ENCODE measurements at places on chromosomes 4 and X.

DNA sequence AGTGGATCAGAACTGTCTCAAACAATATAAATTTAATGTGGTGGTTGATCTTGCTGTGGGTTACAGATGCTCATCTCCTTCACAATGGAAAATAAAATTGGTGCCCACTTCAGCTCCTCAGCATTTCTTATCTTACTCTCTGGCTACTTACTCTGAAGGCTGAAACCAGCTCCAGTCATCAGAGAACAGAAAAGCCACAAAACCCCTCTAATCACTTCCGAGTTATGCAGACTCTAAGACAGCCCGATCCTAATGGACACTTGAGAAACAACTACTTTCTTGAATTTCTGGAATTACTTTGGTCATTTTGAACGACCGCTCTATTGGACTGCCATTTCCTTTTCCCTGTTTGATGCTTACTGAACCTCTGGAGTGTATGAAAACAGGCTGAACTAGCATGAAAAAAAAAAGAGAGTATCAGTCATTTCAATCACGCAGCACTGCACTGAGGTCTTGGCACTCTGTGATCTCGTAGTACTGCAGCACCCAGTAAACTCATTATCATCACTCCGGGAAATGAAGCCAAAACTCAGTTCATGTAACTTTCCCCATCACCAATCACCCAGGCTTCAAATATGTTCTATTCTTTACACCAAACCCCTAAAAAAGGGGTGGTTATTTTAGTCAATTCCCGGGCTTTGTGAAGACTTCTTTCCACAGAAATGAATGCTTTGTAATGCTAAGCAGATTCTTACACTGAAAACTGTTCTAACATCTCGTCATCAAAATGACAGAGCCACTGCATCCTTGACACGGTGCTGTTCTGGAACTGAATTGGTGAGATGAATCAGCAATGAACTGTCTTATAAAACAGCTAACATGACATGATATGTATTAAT, 54.5 kb downstream of the TSPAN5 start:
- no peak for DNase-seq

GRCh38 chr4:105896461-105896942, 1.2 kb downstream of the NPNT start:
- no peak for DNase-seq

DNA sequence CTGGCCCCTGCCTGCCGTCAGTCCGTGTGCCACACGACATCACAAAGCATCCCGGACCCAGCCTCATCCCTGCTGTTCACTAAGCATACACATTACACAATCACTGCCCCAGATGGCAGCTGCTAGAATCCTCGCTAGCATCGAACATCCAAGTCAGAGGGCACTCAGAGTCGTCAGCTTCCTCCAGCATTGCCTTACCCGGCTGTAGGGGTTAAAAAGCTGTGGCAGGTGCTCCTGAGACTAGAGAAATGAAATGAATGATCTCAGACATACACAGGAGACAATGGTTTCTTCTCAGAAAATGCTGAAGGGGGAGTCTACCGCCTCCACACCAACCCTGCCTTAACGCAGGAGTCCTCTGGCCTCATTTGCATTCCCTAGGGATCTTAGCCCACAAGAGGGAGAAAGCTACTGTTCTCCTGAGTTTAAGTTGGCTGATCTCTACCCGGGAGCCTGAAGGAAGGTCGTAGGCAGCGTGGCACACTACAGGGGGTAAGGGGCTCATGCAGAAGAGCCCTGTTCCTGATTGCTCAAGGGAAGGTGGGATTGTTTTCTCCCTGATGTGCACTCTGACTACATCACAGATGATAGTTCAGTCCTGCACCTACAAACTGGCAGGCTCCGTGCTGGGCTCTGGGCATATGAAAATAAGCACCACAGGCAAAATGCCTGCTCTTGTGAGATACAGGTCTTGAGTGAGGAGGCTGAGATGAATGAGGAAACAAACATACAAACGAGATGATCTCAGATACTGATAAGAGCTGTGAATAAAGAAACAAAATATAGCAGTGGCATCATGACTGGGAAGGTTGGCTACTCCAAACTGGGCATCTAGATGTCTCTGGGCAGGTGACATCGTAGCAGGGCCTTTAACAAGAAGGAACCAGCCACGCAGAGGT, 2.6 kb upstream of the KIAA0232 start:
- DNase-seq: no peak

DNA sequence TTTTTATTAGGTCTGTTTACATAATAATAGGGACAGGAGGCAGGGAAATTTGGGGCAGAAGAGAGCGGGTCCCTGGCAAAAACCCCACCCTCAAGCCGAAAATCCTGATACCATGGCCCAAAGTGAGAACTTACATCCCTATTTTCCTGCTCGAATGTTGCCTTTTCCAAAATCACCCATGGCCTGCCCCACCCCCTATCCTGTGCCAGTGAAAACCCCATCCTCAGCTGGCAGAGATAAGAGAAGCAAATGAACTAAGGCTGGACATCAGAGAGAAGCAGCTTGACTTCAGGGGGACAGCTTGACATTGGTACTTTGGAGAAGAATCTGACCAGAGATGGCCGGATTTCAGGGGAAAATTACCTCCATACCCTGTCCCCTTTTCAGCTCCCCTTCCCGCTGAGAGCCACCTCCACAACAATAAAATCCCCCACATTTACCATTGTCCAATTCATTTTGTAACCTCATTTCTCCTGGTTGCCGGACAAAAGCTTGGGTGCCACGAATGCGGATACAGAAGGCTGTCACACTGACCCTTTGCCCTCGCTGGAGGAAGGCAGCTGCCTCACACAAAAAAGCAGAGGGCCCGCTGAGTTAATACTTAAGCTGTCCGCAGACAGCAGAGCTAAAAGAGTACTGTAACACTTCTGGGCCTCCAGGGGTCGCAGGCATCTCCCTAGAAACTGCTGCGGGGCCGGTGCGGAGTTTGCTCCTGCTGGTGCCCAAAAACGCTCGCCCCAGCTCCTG, 196.2 kb downstream of the SNCA start:
- DNase-seq: no peak

DNA sequence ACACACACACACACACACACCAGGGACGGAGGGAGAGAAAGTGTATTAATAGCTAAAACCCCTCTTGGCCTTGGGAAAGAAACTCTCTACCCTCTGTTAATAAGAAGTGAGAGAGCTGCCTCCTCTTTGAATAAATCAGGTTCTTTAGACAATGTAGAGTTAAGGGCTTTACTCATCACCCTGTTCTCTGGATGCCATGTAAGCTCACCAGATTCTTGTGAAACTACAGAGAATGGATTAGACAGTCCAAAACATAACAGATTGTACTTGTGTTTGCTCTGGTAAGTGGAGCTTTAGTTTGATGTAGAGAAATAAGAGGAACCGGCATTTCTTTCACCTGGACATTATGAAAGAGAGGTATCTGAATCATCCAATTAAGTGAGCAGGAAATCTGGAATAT, 263.2 kb downstream of the DMD start:
- no peak for DNase-seq

GRCh38 chrX:120308558-120308957, 2.7 kb downstream of the TMEM255A start:
- no peak for DNase-seq

- DNase-seq: no peak
Observed at GRCh38 chrX:153921070-153921469, 5.0 kb downstream of the ARHGAP4 start.

GRCh38 chr4:5220028-5220427, 168.7 kb downstream of the STK32B start:
- peak; percentile 38 for DNase-seq

DNA sequence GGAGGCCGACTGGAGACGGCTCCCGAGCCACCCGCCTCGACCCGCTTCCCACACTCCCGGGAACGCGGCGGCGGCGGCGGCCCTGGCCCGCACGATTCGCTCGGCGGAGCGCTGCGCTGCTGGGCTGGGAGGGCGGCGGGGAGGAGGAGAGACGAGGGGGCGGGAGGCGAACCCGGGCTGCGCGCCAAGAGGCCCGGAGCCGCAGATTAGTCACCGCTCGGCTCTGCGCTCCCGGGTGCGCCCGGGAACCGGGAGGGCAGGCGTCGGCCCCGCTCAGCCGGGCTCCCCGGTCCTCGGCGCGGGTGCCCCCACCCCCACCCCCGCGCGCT, 11.2 kb upstream of the BCOR start:
- DNase-seq: peak; percentile 74

- peak; percentile 25 for DNase-seq
Observed at GRCh38 chrX:63050225-63050624, 300.9 kb downstream of the SPIN4 start.

- DNase-seq: no peak
Observed at GRCh38 chr4:139754938-139755337, 89.3 kb downstream of the MGST2 start.

DNA sequence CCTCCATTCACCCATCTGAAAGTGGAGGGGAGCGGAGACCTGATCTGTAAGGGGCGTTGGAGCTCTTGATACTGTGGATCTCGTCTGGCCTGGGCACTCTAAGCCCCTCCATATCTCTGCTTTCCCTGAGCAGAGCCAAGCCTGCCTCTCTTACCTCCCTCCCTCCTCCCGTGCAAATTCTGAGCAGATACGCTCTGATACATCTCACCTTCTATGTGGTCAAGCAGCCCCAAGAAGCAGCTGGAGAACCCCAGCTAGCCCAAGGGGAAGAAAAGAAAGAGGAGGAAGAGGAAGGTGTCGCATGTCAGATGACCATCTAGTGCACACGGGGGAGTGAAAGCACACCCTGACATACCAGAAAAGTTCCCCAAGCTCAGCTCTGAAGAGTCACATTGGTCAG, 1.9 kb upstream of the DGAT2L6 start:
- no peak for DNase-seq

DNA sequence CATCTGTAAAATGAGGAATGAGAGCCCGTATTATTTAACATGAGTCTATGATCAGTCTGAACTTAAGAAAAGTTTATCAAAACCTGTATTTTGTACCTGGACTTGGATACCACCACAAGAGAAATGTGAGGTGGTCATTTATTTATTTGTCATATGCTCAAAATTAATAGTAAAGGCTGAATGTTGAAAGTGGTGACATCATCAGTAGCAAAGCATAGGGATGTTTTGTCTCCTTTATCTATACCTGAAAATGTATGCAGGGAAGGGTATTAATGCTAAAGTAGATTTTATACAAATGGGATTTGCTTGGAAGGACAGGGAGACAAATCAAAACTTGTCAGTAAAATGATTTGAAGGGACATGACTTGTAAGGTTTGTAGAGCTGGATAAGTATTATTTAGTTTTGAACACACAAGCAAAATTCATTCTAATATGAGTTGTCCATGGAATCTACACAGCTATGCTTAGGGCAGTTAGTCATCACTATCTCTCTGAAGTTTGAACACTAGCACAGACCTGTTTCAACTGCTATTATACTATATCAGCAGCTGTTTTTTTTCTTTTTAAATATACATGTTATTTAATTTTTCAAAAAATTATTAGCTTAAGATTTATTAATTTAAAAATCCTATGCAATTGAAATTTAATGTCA, 52.4 kb upstream of the GUCY1A1 start:
- no peak for DNase-seq

GRCh38 chrX:17527135-17527701, 152.2 kb downstream of the NHS start:
- DNase-seq: no peak

DNA sequence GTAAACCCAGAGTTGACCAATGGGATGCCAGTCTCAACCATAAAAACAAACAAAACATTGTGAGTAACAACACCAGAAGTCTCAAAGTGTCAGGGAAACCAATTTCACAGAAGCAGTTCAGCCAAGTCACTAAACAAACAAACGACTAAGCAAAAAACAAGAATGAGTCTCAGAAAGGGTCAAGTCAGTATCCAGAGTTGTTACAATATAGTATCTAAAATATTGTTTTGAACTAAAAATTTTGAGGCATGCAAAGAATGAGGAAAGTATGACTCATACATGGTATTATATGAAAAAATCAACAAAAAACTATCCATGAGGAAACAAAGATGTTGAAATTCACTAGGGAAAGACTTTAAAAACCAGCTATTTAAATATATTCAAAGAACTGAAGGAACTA, 70.6 kb downstream of the AR start:
- DNase-seq: no peak

- no peak for DNase-seq
Observed at GRCh38 chrX:47178337-47178736, 15.3 kb upstream of the UBA1 start.

GRCh38 chrX:85244450-85245211, 840 bp downstream of the ZNF711 start:
- DNase-seq: peak; percentile 53

DNA sequence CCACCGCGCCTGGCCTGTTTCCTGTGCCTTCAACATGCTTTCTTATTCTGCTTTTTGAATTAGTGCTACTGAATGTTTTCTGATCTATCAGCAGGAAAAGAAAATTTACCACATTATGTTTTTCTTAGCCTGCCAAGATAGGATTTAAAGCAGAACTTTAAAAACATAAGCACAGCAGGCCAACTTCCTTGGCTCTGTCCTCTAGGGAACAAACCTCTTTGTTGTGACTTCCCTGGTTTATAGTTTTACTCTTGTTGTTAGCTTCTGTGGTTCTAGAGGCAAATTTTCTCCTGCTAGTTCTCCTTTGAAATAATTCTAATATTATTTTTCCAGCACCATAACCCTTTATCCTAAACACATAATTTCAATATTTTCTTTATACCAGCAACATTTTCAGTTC, 605.1 kb downstream of the ADGRL3 start:
- DNase-seq: no peak

GRCh38 chr4:33974270-33974669, 2270.0 kb downstream of the ARAP2 start:
- no peak for DNase-seq

DNA sequence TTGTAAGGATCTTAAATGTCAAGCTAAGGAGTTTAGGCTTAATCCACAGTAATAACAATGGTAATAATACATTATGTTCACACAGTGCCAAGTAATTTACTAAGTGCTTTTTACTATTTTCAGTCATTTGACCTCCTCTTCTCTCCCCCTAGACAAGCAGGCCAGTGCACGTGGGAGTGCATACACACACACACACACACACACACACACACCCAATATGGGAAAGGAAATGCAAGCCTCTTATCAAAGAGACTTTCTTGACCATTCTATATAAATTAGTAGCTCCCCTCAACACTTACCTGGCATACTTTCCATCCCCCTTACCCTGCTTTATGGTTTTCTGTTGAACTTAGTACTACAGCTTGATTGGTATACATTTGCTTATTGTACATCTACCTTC, 3.8 kb upstream of the GPRIN3 start:
- no peak for DNase-seq

DNA sequence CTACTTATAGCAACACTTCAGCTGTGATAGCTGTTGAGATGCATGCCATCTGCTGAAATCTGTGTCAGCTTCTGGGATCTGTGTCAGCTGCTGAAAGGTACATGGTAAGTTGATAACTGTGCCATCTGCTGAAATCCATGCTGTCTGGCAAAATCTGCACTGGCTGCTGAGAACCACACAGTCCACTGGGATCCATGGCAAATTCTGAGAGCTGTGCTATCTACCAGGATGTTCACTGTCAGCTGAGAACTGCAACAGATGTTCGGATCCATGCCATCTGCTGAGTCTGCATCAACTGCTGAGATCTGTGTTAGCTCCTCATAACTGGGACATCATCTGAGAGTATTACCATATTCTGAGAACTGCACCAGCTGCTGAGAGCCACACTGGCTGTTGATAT, 430.5 kb upstream of the POU3F4 start:
- DNase-seq: no peak

- DNase-seq: peak; percentile 63
Observed at GRCh38 chr4:129364747-129365452, 268.9 kb downstream of the C4orf33 start.
